ENCODE measurements at places on chromosomes 11 and 22. TPM values are rescaled to one million over a fixed set of nuclear protein-coding genes. Genes with fewer than 3 reads are reported as not detected.

DNA sequence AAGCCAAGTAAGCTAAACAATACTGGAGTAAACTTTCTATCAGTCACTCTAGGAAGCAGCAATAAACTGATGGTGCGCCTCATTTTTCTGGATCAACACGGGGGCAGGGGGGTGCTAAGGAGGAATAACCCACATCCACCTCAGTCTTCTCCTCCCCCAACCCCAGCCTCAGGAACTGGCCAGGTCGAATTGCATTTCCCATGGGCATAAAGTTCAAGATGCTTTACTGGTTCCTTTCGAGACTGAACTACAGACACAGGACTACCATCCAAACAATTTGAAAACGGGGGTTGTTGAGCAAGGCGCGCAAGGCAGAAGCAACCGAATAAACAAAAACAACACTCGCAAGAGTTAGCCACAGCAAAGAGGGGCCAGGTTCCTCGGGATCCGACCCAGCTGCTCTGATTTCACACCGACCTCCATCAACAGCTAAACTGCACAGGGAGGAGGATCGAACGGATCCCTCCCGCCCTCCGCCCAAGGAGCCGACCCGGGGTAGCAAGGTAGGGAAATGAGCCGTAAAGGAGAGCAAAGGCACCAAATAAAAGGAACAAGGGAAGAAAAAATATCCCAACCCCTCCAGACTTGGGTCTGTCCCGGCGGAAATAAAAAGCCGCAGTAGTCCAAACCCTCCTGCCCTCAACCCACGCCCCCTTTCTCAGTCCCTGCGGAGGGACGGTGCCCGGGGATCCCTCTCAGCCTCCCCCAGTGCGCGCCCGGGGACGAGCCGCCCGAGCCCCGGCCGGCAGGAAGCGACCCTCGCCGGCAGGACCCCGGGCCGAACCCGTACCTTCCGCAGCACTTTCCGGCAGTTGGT is 801 bp downstream of the SESN3 start:
- peak; percentile 89 for DNase-seq

DNA sequence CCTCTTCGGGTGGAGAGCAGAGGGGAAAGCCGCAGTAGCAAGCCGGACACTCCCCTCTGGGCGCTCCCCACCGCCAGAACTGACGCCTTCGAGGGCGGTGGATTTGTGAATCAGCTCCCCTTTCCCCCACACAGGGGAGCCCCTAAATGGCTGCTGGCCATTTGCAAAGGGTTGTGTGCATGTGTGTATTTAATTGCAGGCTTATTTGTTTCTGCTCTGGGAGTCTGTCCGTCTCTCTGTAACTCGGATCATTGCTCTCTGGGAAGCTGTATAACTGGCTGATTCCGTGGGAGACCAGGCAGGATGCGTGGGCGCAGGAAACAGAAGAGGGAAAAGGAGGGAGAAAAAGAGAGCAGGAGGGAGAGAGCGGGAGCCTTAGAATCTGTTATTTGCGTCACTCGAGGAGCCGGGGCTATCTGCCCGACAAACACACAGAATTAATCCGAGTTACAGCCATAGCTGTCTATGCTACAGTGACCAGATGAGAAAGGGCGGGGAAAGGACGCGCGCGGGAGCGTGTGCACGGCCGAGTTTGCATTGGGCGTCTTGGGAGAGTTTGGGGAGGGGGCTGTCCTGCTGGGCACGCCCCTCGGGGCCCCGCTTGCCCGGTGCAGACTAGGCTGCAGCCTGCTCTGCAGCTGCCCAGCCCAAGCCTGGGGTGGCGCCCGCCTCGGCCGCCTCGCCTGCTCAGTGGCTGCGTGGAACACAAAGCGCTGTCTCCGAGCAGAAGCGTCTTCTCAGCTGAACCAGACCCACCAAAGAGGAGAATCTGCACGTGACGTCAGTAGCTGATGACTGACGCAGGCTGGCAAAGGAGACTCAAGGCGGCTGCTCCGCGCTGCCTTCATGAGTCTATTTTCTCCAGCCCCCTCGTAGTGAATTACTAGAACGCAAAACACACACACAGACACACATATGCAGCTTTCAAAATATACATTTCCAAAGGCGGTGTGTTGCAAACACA is 105.3 kb upstream of the HSD17B12 start:
- no peak for DNase-seq

GRCh38 chr11:80424012-80424695 is 983.3 kb upstream of the TENM4 start:
- no peak for DNase-seq

DNA sequence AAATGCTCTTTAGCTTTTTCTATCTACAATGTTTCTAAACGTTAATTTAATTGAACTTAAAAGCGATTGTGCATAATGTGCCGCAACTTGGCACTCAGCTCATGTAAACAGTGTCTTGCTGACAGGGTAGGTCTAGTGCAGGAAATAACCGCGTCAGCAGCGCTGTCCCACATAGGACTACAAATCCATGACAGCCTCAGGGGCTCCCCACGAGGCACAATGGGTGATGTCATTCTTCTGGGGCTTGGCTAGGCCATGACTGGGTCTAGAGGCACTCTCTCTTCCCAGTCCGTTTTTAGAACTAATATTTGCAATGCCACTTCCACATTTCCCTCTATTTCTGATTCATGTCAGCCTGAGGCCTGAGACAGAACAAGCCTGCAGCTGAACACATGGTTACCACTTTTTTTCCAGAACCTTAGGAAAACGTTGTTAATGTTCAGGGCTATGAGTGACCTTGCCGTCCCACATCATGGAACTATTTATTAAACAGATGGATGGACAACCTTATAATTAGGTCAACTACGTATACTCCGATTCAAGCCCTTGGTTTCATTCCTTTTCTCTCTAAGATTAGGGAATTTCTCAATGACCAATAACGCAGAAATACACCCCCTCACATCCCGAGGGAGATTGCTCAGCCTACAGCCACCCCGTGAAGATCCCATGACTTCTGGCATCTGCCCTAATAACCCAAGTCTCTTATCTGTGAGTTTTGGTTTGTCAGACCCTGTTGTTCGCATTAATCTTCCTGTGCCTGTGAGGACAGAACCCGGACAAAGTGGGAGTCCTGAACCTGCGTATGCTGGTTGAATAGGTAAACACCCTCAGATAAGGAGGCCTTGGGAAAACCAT is 19.4 kb upstream of the SNX32 start:
- DNase-seq: no peak

Gene NLRP6
- 1.8 TPM for total RNA-seq

Gene ME3
- total RNA-seq: 49.4 TPM
